CD4-positive, alpha-beta T cell treated with Interleukin-4 for 1 hour (primary cell): ENCODE measurements at places on chromosomes 7 and 10.

- DNase-seq = peak; percentile 37
Observed at GRCh38 chr7:2792856-2793487, 51.1 kb downstream of the GNA12 start.

DNA sequence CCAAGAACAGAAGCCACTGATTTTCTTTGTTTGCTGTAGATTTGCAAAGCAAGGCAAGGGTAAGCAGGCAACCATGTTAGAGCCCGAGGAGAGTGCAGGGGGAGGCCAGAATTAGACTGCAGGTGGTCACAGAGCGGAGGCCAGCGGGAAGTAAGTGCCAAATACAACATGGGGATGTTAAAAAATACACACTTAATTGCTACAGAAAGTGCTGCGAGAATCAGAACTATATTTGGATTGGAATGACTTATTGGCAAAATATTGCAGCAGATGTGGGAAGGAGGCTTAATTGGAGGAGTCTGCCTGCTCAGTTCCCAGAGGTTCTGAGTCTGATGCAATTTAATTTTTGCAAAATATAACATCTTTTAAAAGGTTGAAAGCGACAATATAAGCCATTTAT is 49.7 kb upstream of the ADCY1 start:
- no peak for DNase-seq

GRCh38 chr7:89780291-89780690 is 374.0 kb upstream of the STEAP1 start:
- no peak for DNase-seq

DNA sequence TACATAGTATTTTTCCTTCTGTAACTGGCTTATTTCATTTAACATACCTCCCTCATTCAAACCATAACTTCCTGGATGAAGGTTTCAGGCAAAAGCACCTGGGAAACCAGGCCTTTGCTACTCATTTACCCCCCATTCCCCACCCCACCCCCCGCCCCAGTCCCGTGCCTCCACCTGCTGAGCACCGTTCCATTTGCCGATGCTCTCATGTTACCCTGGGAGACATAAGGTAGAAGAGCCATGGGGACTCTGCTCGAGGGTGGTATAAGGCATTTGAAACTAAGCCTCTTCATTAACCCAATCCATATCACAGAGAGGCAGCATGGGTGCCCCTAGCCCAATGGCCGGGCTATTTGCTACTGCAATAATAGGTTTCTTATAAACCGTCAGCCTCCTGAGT is 22.2 kb upstream of the MCM10 start:
- no peak for DNase-seq
